IPS DF 19.7 (cell line): ENCODE measurements at places on chromosomes 5 and 9.

DNA sequence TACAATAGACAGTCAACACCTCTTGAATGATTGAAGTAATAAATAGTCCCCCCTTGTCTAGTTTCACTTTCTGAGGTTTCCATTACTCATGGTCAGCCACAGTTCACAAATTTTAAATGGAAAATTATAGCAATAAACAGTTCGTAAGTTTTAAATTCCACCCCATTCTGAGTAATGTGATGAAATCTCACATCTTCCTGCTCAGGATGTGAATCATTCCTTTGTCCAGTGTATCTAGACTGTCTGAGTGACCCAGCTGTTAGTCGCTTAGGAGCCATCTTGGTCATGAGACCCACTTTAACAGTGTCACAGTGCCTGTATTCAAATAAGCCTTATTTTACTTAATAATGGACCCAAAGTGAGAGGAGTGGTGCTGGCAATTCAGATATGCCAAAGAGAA lies 311.6 kb upstream of the PRR16 start:
- DNase-seq = no peak

- no peak for DNase-seq
Measured at GRCh38 chr5:133603711-133604110, 8.6 kb downstream of the FSTL4 start.

- no peak for DNase-seq
Measured at GRCh38 chr5:158641016-158641415, 458.7 kb downstream of the EBF1 start.

DNA sequence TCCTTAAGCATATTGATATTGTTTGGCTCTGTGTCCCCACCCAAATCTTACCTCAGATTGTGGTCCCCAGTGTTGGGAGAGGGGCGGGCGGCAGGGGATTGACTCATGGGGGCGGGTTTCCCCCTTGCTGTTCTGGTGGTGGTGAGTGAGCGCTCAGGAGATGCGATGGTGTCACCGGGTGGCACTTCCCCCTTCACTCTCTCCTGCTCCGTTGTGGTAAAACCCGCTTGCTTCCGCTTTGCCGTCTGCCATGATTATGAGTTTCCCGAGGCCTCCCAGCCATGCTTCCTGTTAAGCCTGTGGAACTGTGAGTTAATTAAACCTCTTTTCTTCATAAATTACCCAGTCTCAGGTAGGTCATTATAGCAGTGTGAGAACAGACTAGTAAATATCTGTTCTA lies 229.1 kb downstream of the IRX2 start:
- DNase-seq = no peak

DNA sequence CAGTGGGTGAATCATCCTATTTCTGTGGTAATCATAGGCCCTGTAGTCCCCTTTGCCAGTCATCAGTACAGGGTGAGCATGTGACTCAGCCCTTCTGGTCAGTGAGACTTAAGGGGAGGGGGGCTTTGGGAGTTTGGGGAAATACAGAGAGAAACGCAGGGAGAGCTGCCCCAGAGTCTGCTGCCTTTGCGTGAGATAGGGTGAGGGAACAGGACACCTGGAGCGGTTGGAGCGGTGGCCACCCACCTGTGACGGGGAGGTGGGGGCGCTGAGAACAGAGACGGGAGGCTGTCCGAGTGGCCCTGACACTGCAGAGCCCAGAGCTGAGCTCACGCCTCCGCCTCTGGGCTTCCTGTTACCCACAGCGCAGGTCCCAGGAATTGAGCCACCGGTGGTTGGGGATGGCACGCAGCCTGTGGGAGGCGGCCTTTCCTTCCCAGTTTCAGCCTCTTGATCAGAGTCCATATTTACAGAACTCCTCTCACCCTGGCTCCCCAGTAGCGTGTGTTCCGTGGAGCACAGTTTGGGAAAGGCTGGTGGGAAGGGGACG lies 92.0 kb upstream of the ERCC6L2 start:
- no peak for DNase-seq

DNA sequence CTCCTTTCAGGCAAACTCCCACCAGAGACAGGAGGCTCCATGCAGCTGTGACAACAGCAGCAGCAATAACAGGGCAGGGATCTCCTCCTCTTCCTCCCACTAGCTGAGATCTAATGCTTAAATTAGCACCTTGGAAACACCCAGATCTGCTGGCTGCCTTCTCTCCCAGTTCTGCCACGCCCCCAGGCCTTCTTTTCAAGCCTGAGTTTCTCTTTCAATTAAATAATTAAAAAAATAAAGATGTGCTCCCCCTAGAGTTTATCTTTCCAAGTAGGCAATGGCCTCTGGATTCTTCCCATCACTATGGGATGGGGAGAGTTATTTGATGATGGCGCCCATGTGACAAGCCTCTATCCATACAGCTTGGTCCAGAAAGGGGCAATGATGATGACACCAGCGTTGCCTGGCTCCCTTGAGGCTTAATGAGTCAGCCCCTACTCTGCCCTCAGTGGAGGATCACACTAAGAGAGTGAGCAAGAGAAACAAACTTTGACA lies 3.8 kb downstream of the FAM219A start:
- DNase-seq = no peak

DNA sequence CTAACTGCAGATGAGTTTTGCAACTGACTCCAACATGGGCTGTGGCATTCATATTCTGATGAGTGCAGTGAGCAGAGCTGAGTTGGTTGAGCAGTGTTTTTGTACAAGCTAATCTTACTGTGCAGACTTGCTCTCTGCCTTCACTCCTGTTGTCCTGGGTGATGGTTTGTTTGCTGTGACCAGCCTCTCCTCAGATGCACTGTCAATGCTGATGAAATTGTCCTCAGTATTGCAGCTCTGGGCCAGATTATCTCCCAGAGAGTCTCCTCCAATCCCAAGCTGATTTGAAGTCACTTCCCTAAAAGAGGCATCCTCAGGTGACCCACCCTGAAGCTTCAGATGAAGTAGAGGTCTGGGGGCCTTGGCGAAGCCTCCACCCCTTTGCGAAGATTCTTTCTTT lies 581.8 kb downstream of the ACTL7B start:
- no peak for DNase-seq
